Activated T-helper 1 cell treated with Interleukin-2 at 50 U/mL for 16 hours (primary cell): ENCODE measurements at places on chromosomes 2 and 18.

- DNase-seq = no peak
These were observed 120.5 kb upstream of the COPS8 start for GRCh38 chr2:236965021-236965840.

DNA sequence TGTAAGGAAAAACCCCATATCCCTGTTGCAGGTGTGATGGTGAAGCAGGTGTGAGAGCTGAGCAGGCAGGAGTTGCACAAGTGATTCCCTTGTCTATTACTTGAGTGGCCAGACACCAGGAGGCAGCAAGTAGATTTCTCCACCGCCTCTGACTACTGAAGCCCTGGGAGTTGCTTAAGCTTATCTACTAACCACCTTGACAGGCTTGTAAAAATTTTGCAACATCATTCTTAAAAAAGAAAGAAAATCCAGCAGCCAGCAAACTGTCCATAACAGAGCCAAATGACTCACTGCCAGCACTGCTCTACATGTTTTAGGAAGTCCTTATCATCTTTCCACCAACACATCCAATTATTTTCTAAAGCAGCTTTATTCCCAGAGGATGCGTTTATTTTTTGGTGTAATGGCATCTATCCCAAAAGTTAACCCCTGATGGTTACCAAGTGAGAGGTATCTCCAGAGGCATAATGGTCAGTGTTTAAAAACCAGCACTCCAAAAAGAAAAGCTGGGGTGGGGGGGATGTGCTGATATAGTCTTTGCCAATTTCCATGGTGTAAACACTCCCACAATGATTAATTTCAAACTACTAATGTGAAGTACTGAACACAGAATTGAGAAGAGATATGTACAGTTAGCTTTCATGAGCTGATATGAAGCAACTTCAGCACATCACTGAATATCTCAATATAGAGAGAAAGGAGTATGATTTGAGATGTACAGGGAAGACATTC, 16.3 kb upstream of the GPR39 start:
- DNase-seq = no peak

GRCh38 chr2:207264310-207264709, 98.6 kb upstream of the KLF7 start:
- no peak for DNase-seq

DNA sequence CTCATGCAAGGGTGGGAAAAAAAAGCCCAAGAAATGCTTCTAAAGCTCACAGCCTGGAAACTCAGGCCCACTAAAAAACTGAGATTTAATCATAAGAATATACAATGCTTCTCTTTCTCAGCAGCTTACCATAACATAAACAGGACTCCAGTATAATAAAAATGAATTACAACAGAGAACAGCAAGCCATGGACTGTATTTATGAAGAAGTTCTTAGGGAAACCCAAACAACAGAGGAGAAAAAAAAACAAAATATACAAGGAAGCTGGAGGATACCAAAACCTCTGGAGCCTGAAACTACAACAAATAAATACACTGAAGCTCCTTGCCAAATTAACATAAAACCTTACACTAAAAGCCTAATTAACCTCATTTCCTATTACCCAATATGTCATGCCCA, 187.8 kb downstream of the RDH14 start:
- DNase-seq = no peak

DNA sequence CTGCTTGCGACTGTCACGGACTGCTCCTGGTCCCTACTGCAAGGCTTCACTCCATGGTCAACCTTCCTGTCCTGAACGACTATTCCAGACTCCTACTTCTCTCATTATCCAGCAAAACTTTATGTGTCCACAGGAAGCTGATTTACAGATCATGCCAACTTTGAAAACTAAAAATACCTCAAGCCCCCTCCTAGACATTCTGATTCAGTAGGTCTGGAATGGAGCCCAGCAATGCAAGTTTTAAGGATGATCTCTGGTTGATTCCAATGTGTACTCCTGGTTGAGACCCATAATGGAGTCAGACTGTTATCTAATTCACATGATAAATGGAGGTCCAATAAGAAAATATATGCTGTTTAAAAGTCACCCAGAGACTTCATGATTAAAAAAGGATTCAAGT, 13.1 kb upstream of the LRATD1 start:
- no peak for DNase-seq
